ENCODE measurements at places on chromosomes 1 and 21.

- no peak for DNase-seq
Measured at GRCh38 chr1:55547405-55547804, 332.2 kb upstream of the USP24 start.

DNA sequence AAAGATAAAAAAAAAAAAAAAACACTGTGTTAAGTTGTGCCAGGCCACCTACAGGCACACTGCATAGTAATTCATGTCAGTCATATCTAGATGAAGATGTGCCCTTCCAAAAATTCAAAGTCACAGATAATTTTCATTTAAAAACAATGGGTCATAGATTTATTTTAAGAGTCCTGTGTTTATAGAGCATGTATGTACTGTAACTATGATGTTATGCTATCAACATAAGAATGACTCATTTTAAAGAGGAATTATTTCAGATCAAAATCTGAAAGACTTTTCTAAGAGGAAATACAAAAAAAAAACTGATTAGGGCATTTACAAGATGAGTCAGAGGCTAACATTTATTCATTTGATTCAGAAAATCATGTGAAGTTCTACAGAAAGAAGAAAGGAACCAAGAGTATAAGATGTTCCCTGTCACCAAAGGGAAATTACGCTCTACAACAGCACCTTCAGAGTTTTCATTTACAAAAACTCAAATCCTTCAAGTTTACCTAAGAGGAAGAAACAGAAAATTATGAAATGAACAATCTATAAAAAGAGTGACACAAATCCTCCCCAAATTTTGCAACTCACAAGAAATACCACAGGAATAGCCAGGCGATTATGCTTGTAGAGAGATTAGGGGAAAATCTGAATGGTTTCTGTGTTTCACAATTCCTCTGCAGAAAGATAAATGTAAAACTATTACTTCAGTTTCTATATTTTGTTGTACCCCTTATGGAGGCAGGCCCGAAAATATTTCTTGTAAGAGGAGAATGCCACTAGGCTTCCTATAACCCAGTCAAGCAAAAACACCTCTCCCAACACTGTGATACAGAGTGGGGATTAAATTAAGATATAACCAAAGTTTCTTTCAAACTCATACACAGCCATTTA lies 13.8 kb downstream of the TP53BP2 start:
- no peak for DNase-seq

DNA sequence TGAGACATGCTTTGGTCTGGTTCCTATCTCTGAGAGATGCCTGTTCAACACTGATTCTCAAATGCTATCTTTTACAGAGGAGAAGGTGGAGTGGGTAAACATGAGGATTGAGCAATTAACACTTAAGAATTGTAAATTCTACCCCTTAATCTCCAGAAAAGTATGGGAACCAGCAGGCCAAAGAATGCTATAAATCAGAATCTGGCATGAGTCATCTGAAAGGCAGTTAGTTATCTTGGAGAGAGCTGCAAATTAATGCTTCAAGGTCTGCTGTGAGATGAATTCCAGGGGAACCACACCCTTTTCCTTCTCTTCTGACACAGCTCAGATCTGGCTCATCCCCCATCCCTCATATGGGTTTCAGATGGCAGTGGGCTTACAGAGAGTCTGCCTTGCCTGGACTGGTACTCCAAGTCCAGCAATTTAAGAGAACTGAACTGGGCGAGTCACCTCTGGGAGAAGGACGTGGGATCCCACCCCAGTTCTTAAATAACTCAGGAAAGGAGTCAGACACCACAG lies 5.2 kb downstream of the S100A10 start:
- DNase-seq, result peak; percentile 90

- no peak for DNase-seq
Measured at GRCh38 chr21:43957128-43957571, 55.0 kb upstream of the TRAPPC10 start.

DNA sequence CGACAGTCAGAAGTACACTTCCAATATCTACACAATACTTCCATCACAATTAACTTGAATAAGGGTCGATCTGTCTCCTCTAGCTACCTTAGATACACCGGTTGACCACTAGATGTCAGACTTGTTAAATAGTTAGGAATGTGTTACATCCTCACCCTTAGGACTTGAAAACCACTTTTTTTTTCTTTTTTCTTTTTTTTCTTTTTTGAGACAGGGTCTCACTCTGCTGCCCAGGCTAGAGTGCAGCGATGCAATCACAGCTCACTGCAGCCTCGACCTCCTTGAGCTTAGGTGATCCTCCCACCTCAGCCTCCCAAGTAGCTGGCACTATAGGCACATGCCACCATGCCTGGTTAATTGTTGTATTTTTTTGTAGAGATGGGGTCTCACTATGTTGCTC lies 120.4 kb upstream of the GREM2 start:
- no peak for DNase-seq

DNA sequence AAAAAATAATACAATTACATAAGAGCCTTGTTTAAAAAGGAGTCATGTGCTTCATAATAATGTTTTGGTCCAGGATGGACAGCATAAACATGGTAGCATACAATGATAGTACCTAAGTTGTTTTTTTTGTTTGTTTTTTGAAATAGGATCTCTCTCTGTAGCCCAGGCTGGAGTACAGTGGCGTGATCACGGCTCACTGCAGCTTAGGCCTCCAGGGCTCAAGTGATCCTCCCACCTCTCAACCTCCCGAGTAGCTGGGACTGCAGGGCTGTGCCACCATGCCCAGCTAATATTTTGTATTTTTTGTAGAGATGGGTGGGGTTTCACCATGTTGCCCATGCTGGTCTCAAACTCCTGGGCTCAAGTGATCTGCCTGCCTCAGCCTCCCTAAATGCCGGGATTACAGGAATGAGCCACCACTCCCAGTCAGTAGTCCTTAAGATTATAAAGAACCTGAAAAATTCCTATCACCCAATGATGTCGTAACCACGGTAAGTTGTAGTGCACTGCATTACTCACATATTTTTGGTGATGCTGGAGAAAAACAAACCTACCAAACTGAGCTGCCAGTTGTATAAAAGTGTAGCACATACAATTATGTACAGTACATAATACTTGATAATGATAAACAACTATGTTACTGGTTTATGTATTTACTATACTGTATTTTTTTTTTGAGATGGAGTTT lies 22.4 kb upstream of the RCOR3 start:
- no peak for DNase-seq

GRCh38 chr21:32101277-32101676 lies 177.6 kb downstream of the MIS18A start:
- no peak for DNase-seq

DNA sequence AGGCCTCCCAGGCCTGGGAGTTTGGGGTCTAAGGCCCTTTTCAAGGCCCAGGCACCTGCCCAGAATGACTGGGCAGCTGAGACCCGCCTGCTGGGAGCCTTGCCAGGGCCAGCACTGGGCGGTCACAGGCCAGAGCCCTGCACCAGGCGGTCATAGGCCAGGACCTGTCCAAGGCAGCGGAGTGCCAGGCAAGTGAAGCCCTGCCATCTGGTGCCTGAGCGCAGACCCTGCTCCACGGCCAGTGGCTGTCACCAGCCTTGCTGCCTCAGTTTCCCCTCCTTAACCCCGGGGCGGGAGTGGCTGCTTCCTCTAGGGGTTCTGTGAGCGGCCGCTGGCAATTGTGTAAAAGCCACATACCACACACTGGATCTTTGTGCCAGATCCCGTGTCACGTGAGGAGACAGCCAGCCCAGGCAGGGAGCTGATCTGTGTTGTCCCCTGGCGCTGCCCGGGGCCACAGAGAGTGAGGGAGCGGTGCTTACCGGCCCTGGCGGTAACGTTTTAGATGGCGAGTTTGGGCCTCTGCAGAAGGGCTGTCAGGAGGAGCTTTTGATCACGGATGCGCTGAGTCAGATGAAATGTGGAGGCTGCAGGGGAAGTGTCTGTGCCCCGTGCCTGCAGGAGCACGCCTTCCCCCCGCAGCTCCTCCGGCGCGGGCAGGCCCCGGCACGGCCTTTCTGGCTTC lies 4.6 kb downstream of the COL18A1 start:
- no peak for DNase-seq

- DNase-seq, result no peak
Measured at GRCh38 chr1:6858596-6858995, 73.3 kb downstream of the CAMTA1 start.

Data from SW 1271 (cell line).